ENCODE measurements at places on chromosomes 13 and 19. TPM values are rescaled to one million over a fixed set of nuclear protein-coding genes. Genes with fewer than 3 reads are reported as not detected.

The LRFN3 gene
- polyA plus RNA-seq = 8.2 TPM

The FAM83E gene
- polyA plus RNA-seq = 0.41 TPM

The TSEN34 gene
- 51.0 TPM for polyA plus RNA-seq

- DNase-seq = no peak
Measured at GRCh38 chr13:49820591-49821215, 28.2 kb upstream of the KPNA3 start.

The ATP8A2 gene
- polyA plus RNA-seq = 0.73 TPM

- DNase-seq = no peak
Measured at GRCh38 chr13:49810567-49811526, 18.4 kb upstream of the KPNA3 start.

DNA sequence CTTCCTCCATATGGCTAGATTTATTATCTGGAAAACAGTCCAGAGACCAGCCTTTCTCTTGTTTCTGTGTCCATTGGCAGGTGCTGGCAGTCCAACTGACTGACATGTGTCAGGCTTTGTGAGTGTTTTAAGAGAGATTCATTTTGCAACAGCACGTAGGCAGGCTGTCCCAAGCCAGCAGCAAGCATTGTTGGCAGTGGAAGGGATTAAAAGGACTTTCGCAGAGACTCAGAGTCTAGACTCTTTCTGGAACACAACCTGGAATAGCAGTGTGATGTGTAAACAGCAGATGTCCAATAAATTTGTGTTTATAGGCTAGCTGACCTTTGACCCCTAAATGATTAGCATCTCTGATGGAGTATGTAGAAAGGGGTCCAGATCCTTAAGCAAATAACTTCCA, 222.2 kb upstream of the SERP2 start:
- DNase-seq = no peak
